ENCODE measurements at places on chromosomes 7 and 10.
A peak's percentile ranks its signal among the peaks of the same experiment; 100 is the strongest.

DNA sequence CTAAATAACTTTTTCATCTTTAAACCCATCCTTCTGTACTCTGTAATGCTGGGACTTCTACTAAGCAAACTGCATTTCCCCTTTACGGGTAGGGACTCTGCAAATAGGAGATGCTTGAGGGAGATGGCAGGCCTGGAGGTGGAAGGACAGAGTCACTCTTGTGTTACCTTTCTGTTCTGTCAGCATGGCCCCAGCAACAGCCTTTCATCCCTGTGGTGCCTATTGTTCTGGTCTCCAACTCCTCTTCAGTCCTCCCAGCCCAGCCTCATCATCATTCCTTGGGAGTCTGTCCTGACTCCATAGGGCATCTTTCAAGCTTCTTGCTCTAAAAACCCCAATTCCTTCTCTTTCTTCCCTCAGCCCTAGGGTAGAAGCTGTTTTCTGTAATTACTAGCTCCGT is 230.0 kb downstream of the SNX13 start:
- no peak for DNase-seq

GRCh38 chr7:112571852-112572607 is 91.2 kb downstream of the LSMEM1 start:
- no peak for DNase-seq

DNA sequence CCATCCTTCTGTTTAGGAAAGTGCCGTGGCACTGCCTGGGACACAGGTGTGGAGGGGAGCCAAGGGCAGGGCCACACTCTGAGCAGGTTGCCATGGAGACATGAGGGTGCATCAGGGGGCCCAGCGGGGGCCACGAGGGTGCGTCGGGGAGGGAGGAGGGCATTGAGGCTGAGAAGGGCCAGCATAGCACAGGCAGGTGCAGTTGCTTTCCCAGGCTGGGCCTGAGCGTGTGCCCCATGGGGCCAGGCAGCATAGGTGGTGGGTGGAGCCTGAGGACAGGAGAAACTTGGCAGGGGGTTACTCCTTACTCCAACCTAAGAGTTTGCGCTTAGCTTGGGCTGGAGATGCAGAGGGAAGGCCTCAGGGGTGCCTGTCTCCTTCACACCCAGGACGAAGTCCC is 15.2 kb downstream of the YKT6 start:
- no peak for DNase-seq

DNA sequence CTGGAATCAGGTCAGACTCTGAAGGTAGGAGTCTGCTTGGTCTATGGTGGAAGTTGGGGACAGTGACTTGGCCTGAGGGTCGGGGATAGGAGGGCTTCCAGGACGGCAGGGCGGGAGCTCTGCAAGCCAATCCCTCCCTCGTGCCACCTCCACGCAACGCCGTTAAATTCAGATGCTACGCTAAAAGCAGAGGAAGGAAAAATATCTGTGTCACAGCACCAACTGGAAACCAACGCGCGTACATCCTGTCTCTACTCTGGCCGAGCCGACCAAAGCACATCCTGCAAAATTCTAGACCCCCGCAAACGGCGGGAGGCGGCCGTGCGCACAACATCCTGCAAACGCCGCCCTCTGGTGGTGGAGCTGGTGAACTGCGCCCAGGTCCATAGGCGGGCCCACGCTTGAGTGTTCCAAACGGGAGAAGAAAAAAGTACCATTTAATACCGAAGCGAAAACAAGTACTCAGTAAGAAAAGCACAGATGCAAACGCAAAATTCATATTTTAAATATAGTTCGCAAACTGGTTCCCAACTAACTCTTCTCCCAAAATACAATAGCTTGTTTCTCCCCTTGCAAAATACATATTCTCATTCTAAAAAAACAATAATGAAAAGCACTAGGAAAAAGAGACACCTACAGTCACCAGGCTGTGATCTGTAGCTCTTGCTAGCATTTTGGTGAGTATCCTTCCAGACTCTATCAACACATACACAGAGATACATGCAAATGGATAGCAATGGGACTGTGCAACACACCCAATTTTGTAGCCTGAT is 45.7 kb upstream of the HSPA12A start:
- DNase-seq = peak; percentile 57

DNA sequence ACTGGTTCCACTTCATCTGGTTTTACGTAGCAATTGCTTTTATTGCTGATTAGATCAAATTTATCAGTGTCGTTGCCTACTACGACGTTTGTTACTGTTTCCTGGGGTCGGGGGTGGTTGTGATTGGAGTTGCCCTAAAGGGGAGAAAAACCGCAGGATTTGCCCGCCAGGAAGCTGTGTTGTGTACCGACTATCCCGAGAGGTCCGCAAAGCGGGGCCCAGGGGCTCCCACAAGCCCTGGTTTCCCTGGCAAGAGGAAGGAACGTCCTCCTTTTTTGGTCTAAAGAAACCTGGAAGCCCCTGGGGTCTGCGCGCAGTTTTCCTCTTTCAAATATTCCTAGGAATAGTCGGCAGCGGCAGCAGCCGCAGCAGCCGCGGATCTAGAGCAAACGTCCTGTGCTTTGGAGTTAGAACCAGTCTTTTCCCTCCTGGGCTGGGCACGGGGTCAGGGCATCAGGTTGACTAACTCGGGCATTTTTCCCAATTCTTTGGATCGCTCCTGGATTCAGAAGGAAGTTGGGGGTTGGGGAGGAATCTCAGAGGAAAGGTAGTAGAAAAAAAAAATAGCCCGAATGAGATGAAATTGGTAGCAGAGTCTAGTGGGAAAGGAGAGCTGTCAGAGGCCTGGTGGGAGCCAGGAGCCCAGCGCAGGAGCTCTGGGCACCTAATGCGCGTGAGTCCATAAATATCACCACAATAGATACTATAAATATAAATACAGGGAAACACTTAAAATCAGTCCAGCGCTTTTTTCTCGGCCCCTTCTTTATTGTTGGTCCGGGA is 4.6 kb downstream of the VAX1 start:
- no peak for DNase-seq

GRCh38 chr10:35226507-35226906 is 99.9 kb downstream of the CREM start:
- no peak for DNase-seq

- DNase-seq = no peak
Measured at GRCh38 chr7:52689912-52690311, 345.5 kb upstream of the POM121L12 start.

- no peak for DNase-seq
Measured at GRCh38 chr10:7388602-7389001, 22.2 kb downstream of the SFMBT2 start.

DNA sequence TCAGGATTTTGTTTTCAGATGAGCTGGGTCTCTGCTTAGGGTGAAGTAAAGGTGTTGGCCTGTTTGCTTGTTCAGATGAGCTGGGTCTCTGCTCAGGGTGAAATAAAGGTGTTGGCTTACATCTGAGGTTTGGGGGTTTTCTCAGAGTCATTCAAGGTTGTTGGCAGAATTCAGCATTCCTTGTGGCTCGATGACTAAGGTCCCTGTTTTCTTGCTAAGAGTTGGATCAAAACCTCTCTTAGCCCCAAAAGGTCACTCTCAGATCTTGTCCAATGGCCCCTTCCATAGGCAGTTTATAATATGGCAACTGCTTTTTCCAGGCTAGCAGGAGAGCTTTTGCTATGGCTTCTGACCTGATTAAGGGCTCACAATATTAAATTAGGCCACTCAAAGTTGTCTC is 106.6 kb downstream of the ADAM22 start:
- no peak for DNase-seq

- DNase-seq = no peak
Measured at GRCh38 chr7:36440880-36441279, 51.2 kb downstream of the ANLN start.

DNA sequence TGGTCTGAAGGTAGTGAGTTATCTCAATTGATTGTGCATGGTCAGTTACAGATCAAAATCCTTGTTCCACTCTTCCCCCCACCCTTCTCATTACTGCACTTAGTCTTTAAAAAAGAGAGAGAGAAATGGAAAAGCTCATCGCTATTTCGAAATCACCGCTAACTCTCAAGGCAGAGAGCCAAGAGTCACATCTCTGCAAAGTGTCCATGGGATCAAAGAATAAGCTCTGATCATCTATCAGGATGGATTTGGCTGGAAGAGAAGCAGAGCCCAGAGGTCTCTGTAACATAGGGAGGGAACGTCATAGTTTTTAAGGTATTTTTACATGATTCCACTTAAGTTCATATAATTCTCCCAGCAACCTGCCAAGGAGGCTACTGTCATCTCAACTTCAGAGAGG is 30.0 kb upstream of the MYH16 start:
- DNase-seq = no peak

- DNase-seq = no peak
Measured at GRCh38 chr10:103789771-103790201, 65.6 kb downstream of the SH3PXD2A start.

- no peak for DNase-seq
Measured at GRCh38 chr10:92914478-92915325, 66.4 kb downstream of the EXOC6 start.

DNA sequence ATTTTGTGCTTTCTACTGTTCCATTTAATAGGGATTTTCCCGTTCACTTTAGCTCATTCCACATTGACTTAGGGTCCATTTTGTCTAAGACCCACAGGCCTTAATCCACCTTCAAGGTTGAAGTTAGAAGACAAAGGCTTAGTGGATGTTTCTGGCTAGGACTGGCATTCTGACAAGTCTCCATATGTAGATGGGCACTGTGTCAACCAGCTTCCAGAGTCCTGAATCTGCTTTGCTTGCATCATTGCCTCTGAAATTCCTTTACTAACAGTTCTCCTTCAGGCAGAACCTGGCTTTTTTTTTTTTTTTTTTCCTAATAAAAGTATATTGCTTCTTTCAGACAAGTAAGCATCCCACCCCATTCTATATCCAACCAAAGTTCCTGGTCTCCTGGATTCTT is 69.6 kb upstream of the PDCD4 start:
- DNase-seq = no peak

GRCh38 chr7:151755131-151755801 is 121.6 kb downstream of the PRKAG2 start:
- no peak for DNase-seq

- DNase-seq = no peak
Measured at GRCh38 chr10:22370320-22370719, 25.0 kb downstream of the SPAG6 start.

DNA sequence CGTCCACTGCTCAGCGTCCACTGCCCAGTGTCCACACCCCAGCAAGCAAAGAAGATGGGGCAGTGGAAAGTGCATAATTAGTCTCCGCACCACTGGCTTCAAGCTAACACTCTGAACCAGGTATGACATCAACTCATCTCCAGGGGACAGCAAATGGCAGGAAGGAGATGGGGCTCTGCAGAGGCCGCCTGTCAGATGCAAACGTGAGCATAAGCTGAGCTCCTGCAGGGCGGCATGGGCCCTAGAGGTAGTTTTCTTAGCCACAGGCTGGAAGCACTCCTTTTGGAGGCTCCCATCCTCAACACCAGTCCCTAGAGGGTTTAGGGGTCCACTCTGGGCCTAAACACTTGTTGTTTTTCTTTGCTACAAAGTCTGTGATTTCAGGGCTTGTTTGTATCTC is 335.8 kb upstream of the MKI67 start:
- no peak for DNase-seq

GRCh38 chr10:70302292-70302691 is 18.5 kb upstream of the NPFFR1 start:
- DNase-seq = no peak

- DNase-seq = no peak
Measured at GRCh38 chr10:49827297-49827696, 65.2 kb upstream of the OGDHL start.

DNA sequence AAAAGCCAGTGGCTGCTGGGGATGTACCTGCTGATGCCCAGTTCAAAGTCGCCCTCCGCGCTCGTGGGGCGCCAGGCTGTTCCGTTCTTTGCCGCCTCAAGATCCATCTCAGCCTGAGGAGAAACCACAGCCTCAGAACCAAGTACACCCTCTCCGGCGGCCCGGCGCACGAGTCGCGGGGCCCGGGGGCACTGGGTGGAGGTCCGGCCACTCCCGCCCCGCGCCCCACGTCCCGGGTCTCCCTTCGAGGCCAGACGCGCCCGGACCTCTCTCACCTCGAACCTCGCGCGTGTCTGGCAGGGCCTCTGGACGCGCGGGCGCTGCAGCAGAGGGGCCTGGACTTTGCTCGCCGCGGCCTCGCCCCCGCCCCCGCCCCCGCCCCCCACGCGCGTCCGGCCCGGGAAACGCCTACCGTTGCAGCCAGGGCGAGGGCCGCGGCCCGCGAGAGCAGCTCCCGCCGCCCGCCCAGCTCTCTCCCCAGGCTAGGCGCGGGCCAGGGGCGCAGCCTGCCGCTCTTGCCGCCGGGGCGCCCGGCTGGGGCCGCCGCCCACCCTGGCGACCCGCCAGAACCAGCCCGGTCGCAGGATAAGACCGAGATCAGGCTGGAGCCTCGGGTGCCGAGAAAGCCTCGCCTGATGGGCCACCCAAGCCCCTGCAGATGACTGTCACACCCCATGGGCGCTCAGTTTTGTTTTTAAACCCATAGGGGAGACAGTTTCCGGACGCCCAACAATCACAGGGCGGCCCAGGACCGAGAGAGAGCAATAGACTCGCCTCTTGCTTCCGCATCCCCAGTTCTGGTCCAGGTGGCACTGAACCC is at the start of gene ABCB4:
Gene ABCB4 (minus strand): TSS at position 322 of the 820 bp plus-strand sequence. CDS start 215 bp downstream, at position 107.
- DNase-seq = no peak

DNA sequence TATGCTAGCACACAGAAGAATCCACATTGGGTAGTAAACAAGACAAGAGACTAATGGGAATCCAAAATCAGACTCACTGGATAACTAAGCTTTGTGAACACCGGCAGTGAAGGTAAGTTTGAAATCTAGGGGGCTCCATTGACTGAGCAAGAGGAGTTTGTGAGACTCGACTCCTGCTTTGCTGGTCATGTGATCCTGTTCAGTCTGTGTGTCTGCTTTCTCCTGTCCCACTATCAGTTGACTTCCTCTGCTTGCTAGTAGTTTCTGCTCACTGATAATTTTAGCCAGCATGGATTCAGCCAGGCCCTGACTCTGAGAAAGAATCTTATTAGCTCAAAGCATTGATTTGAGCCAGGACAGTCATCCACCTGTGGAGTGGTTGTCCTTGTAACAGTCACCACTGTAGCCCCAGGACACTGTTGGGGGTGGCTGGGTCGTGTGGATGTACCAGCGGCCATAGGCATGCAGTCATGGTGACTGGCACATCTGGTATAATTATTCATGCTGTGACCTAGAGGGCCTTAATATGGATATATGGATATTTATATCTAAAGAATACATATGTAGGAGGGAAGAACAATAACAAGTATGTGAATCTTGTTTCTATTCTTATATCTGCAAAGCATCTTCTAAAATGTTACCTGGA is 44.4 kb downstream of the DNAH11 start:
- DNase-seq = no peak

DNA sequence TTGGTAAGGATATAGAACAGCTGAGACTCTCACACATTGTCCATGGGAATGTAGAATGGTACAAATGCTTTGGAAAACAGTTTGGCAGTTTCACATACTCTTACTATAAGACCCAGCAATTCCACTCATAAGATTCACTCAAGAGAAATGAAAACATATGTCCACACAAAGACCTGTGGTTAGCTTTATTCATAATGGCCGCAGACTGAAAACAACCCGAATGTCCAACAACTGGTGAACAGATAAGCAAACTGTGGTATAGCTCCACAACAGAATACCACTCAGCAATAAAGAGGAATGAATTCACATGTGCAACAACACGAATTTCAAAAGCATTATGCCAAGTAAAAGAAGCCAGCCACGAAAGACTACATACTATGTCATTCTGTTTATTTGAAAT is 33.5 kb upstream of the CUL1 start:
- no peak for DNase-seq
